ENCODE measurements at places on chromosomes 4 and X.

- DNase-seq, result no peak
Observed at GRCh38 chrX:66622209-66622608, 16.7 kb downstream of the EDA2R start.

GRCh38 chrX:39194673-39195072 lies 393.4 kb downstream of the MID1IP1 start:
- no peak for DNase-seq

DNA sequence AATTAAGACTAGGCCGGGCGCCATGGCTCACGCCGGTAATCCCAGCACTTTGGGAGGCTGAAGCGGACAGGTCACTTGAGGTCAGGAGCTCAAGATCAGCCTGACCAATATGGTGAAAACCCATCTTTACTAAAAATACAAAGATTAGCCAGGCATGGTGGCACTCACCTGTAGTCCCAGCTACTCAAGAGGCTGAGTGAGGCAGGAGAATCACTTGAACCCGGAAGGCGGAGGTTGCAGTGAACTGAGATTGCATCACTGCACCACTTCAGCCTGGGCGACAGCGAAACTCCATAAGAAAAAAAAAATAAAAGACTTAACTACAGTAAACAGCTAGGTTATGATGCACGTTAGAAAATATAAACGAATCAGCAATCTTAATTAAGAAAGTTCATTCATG lies 216.0 kb upstream of the TEX13C start:
- DNase-seq, result no peak

- no peak for DNase-seq
Observed at GRCh38 chr4:122104184-122104583, 47.9 kb upstream of the BLTP1 start.

GRCh38 chr4:176726803-176727202 lies 65.9 kb downstream of the VEGFC start:
- DNase-seq, result no peak

- DNase-seq, result no peak
Observed at GRCh38 chrX:138485767-138486166, 225.8 kb downstream of the FGF13 start.

- peak; percentile 16 for DNase-seq
Observed at GRCh38 chrX:111779582-111779981, 96.4 kb upstream of the TRPC5OS start.

DNA sequence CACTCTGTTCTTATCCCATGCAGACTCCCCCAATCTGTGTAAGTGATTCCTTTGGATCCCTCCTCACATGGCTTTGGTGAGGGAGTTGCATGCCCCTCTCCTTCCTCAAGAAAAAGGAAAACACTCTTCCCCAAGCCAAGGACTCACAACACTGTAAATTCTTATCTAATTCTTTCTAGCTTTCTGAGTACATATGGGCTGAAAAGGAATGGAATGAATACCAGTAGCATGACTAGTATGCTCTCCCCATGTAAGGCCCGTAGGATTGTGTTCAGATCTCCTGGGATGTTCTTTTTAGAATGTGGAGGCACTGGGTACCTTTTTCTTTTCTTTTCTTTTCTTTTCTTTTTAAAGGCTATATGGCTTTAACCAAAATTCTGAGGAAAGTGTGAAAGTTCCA lies 17.0 kb upstream of the MAGED1 start:
- no peak for DNase-seq

DNA sequence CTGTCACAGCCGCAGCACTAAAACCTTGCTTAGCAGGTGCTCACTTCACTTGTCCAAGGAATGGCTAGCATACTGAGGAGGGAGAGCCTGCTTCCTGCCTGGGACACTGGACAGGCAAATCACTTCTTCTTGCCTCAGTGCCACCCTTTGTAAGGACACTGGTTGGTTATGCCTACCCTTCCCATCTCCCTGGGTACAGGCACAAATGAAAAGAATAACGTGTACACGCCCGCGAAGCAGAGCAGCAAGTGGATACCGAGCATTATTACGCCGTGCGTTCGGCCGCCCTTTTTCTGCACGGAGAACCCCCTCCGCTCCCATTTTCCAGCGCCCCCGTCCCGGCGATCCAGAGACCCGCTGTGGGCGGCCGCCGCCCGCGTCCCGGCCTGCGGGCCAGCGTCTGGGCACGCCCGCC lies 338 bp upstream of the KLHL2 start:
- DNase-seq, result no peak

DNA sequence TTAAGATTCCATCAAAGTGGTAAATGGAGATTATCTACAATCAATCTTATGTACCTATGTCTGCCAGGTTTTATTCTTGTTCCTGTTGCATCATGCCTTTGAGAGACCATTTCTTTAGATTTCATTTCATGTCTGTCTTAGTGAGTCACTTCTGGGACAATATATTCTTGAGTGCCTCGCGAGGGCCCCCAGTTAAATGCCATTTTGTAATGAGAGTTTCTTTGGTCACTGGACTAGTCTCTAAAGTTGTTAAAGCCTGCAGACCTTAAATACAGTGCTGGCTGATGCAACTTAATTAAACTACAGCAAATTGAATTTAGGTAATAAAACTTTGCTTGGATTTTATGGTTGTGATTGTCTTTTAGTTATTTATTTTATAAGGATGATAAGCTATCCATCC lies 87.2 kb upstream of the PITX2 start:
- no peak for DNase-seq

- no peak for DNase-seq
Observed at GRCh38 chr4:169040559-169041261, 30.7 kb upstream of the CBR4 start.

DNA sequence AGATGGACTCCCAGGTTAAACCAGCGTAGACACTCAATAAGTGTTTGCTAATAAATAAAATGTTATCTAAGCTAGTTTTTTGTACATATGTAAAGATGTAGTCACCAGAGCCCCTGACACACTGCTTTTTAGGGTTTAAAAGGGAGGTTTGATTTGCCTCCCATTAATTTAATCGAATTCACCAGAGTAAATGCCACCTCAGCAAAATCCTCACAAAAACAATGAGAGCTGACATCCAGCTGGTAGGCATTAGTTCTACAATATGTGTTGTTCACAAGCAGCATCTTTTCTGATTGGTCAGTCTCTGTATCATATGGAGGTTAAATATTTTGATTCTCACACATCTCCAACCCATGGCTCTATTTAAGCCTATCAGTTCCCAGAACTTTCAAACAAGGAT lies 382.6 kb downstream of the CENPC start:
- DNase-seq, result no peak

GRCh38 chrX:97987979-97988378 lies 1104.3 kb downstream of the RPA4 start:
- no peak for DNase-seq
